Esophagus muscularis mucosa (tissue), 4 donors: ENCODE measurements at places on chromosomes 7 and 10.

DNA sequence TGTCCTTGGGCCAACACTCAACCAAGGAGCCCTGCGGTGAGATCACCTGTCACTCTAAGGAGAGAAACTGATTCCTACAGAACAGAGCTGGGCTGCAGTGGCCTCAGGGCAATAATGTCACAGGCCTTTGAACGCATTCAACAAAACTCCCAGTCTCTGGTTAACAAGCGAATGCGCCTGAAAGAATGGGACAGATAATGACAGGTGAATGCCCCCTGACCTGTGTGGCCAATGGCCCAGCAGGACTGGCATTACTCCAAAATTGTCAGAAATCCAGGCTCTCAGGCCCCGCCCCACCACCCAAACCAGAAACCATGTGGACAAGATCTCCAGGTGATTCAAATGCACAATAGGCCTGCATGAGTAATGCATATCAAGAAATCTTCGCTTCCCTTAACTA is 277.7 kb upstream of the KLF6 start:
- no peaks in the 10 kb centered on the region for H3K36me3 ChIP-seq
- no peak for DNase-seq
- peaks cover 14% of the 10 kb centered on the region for H3K4me1 ChIP-seq
- no peaks in the 10 kb centered on the region for H3K27me3 ChIP-seq
- H3K4me3 ChIP-seq: no peak overlapping the region

GRCh38 chr7:37663693-37664092 is 19.9 kb upstream of the GPR141 start:
- no peak for DNase-seq
- no peaks in the 10 kb centered on the region for H3K27me3 ChIP-seq
- no peak overlapping the region for H3K4me3 ChIP-seq
- no peak overlapping the region for H3K27ac ChIP-seq
- no peaks in the 10 kb centered on the region for H3K36me3 ChIP-seq

DNA sequence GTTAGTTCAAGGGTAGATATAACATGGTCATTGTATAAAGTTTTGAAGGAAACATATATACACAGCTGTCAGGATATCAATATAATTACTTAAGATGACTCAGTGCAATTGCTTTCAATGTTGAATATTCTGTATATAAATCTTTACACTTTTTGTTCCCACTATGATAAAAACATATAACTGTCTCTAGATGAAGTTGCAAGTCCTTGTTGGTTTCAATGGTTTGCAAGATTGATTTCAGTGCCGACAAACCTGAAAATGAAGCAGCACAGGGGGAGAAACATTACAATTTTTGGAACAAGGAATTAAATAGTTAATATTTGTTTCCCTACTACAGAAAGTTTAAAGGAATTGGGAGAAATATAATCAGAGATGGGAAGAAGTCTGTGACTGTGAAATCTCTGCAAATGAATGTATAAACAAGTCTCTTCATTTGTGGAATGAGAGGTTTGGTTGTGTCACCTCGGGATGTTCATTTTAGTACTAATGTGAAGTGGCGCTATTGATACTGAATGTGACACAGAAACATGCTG is 54.1 kb downstream of the OR13A1 start:
- H3K4me3 ChIP-seq: no peak overlapping the region
- H3K4me1 ChIP-seq: no peaks in the 10 kb centered on the region
- no peak for DNase-seq
- no peak overlapping the region for H3K27ac ChIP-seq

DNA sequence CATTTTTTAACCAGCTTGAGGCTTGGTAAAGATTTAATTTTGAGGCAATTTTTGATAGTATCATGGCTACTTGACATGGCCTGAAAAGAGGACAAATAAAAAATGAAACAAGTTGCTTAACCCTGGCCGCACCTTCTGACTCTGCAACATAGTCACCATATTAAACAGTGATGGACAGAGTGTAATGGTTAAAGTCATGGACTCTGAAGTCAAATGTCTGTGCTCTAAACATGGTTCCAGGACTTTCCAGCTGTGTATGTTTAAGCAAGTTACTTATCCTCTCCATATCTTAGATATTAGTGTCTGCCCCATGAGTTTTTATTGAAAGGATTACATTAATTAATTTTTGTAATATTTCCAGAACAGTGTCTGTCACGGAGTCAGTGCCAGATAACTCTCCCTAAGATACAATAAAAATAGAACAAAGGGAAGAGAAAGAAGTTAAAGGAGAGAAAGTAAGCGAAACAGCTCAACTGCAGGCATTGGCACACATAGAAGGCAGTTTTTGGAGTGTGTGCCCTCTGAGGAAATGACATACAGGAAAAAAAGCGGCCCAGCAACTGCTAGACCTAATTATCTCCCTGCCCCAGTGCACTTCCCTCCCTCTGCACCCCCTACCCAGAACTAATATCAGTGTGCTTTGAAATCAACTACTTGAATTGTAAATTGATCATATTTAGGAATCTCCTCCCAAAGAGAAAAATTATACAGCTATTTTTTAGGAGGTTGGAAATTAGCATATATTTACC is 65.3 kb downstream of the MACC1 start:
- no peaks in the 10 kb centered on the region for H3K36me3 ChIP-seq
- DNase-seq: no peak
- H3K27ac ChIP-seq: peak overlapping the region; percentile 15
- H3K27me3 ChIP-seq: no peaks in the 10 kb centered on the region

GRCh38 chr10:73113551-73113950 is 3.3 kb downstream of the NUDT13 start:
- peaks cover 4% of the 10 kb centered on the region for H3K36me3 ChIP-seq
- DNase-seq: no peak
- H3K4me1 ChIP-seq: peaks cover 19% of the 10 kb centered on the region

DNA sequence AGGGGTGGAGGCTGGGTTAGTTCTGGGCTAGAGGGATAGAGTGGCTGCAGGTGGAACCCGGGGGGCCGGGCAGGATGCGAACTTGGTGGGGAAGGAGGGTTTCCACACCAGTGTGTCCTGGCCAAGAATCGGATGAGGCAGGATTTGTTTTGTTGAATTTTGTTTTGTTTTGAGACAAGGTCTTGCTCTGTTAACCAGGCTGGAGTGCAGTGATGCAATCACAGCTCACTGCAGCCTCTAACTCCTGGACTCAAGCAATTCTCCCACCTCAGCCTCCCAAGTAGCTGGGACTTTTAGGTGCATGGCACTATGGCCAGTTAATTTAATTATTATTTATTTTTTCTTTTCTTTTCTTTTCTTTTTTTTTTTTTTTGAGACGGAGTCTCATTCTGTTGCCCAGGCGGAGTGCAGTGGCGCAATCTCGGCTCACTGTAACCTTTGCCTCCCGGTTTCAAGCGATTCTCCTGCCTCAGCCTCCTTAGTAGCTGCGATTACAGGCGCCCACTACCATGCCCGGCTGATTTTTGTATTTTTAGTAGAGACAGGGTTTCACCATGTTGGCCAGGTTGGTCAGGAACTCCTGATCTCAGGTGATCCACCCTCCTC is 13.0 kb upstream of the PPP1R35 start:
- peak overlapping the region; percentile 88 for H3K27ac ChIP-seq
- DNase-seq: no peak
- H3K27me3 ChIP-seq: no peaks in the 10 kb centered on the region
- H3K4me3 ChIP-seq: no peak overlapping the region
- no peaks in the 10 kb centered on the region for H3K36me3 ChIP-seq

- no peak for DNase-seq
- H3K4me1 ChIP-seq: no peaks in the 10 kb centered on the region
- no peaks in the 10 kb centered on the region for H3K27me3 ChIP-seq
- H3K27ac ChIP-seq: no peak overlapping the region
- H3K36me3 ChIP-seq: no peaks in the 10 kb centered on the region
- H3K4me3 ChIP-seq: no peak overlapping the region
These were observed 1.3 kb downstream of the OR2A5 start for GRCh38 chr7:144050093-144050492.

DNA sequence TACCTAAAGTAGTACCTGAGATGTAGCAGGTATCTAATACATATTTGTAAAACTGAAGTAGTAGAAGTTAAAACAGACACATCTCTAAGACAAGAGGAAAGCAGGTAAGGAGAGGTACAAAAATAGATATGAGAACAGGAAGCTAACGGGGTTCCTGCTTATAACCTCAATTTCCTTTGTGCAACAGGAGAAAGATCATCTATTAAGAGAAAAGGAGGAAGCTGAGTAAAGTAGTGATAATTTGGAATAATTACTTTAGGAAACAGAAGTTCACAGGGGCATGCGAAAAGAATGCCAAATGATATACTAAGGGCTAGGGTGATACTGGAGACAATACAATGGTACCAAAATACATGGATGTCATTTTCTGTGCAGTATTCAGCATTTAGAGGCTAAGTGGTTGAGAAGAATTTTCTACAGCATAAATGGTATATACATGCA is 108.7 kb downstream of the NRBF2 start:
- H3K27ac ChIP-seq: no peak overlapping the region
- no peaks in the 10 kb centered on the region for H3K27me3 ChIP-seq
- H3K4me1 ChIP-seq: peaks cover 57% of the 10 kb centered on the region
- no peak for DNase-seq
- H3K36me3 ChIP-seq: no peaks in the 10 kb centered on the region
- no peak overlapping the region for H3K4me3 ChIP-seq

- no peaks in the 10 kb centered on the region for H3K27me3 ChIP-seq
- peaks cover 7% of the 10 kb centered on the region for H3K4me1 ChIP-seq
- no peak overlapping the region for H3K27ac ChIP-seq
- H3K36me3 ChIP-seq: no peaks in the 10 kb centered on the region
These were observed 25.3 kb downstream of the CCDC6 start for GRCh38 chr10:59880971-59881510.

- no peaks in the 10 kb centered on the region for H3K27me3 ChIP-seq
- no peaks in the 10 kb centered on the region for H3K4me1 ChIP-seq
- H3K4me3 ChIP-seq: no peak overlapping the region
- H3K36me3 ChIP-seq: no peaks in the 10 kb centered on the region
- H3K27ac ChIP-seq: no peak overlapping the region
These were observed 7.6 kb downstream of the CCDC172 start for GRCh38 chr10:116331815-116332214.

- DNase-seq: no peak
- no peak overlapping the region for H3K27ac ChIP-seq
- no peaks in the 10 kb centered on the region for H3K27me3 ChIP-seq
- H3K4me1 ChIP-seq: peaks cover 12% of the 10 kb centered on the region
- no peaks in the 10 kb centered on the region for H3K36me3 ChIP-seq
These were observed 256.7 kb downstream of the DPP6 start for GRCh38 chr7:154308928-154309327.

GRCh38 chr7:143346018-143346417 is 16.5 kb downstream of the FAM131B start:
- no peaks in the 10 kb centered on the region for H3K36me3 ChIP-seq
- no peak overlapping the region for H3K27ac ChIP-seq
- no peaks in the 10 kb centered on the region for H3K4me1 ChIP-seq
- DNase-seq: no peak
